NK-92 treated with Interleukin-12 subunit alpha and Interleukin-12 subunit beta, amount 100 ng/mL, for 24 hours (cell line): ENCODE measurements at places on chromosomes 1 and 21.

GRCh38 chr1:241292973-241293372 is 64.0 kb downstream of the RGS7 start:
- no peak for DNase-seq

- DNase-seq: no peak
Observed at GRCh38 chr1:180270530-180271271, 40.6 kb downstream of the LHX4 start.

- DNase-seq: no peak
Observed at GRCh38 chr1:17572264-17572985, 32.9 kb downstream of the ARHGEF10L start.

DNA sequence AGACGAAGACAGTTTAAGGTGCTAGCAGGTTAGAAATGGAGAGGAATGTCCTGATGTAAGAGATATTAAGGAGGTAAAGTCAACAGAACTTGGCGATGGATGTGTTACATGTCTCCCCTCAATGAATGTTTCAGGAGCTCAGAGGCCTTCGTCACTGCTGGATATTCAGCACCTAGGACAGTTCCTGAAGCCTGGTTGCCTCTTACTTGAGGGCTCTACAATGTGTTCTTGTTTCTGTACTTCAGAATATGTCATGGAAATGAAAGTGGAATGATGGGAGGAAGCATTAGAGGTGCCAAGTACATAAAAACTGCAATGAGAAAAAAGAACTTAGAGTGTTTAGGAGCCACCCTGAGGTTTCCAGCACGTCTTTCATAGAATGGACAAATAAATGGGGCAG is 17.7 kb downstream of the TNR start:
- DNase-seq: no peak

DNA sequence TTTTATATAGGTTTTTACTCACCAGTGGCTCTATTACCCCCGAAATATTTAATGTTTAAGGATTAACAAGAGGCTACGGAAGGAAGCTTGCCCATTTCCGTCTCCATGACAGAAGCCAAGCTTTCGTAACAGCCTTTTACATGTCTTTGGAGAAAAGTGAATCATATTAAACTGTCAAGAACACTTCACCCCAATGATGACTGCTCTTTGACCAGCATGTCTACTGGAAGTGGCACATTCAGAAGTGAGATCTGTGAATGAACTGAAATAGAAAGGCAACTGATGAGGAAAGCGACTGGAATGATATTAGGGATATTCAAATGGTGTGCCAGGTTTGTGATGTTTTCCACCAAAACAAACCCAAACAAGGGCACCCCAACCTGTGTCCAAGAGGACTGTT is 8.5 kb upstream of the PRDM15 start:
- DNase-seq: no peak

GRCh38 chr1:9628541-9629444 is 22.7 kb upstream of the PIK3CD start:
- peak; percentile 82 for DNase-seq

- DNase-seq: no peak
Observed at GRCh38 chr1:246878551-246878950, 53.2 kb downstream of the AHCTF1 start.

GRCh38 chr1:244326757-244327156 is 125.0 kb downstream of the ADSS2 start:
- DNase-seq: no peak

DNA sequence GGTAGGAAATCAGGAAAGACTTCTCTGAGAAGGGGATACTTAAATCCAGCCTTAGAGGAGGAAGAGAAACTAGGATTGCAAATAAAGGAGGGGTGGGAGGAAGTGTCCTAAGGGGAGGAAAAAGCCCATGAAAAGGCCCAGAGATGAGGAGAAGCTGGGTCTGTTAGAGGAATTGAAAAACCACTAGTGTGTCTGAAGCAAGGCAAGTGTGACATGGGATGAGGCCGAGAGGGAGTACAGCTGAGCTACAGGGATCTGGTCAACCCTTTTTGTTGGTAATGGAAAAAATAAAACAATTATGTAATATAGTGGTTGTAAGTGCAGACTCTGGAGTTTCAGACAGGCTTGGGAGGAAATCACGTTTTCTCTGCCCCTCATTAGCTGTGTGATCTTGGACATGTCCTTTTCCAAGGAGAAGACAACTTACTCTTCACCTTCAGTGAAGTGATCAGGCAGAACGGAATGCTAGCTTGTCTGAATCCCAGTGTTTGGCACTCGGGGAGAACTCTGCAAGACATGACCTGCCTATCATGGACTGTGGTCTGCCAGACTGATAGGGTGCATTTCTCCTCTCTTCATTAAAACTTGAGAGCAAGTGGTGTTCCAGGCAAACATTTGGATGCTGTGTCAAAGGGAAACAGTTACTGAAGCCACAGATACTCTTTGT is 7.4 kb upstream of the S100A10 start:
- DNase-seq: no peak

DNA sequence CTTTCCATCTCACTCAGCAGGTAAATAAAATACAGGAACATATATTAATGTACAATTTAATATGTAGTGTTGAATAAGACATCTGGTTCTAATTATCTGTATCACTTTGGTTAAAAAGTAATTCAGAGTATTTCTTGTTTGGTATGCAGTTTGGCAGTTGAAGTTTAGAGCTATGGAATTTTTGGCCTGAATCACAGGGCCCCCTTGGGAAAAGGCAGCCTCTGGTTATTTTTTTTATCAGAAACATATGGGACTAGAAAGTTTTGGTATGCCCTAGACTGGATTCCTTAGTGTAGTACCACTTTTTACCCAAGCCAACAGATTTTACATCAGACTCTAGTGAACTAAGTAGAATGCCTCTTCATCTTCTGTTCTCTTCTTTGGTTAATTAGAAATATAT is 26.4 kb downstream of the CNST start:
- no peak for DNase-seq

DNA sequence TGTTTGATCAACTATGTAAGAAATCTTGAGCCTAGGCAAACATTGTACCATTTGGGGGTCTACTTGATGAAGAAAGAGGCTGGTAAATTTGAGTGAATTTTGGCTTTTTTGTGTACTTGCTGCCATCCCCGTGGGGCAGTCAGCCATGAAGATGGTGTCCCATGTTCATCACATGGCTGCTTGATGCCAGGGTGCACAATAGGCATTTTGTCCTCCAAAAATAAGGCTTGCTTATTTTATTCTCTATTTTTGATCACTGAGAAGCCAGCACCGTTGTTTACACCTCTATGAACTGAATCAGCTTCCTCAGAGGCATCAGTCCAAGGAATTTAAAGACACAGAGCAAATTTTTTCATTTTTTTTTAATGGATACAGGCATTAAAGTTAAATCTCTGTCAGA is 1195.7 kb downstream of the AMY1C start:
- DNase-seq: no peak

- no peak for DNase-seq
Observed at GRCh38 chr1:115332813-115333608, 5.0 kb downstream of the NGF start.

DNA sequence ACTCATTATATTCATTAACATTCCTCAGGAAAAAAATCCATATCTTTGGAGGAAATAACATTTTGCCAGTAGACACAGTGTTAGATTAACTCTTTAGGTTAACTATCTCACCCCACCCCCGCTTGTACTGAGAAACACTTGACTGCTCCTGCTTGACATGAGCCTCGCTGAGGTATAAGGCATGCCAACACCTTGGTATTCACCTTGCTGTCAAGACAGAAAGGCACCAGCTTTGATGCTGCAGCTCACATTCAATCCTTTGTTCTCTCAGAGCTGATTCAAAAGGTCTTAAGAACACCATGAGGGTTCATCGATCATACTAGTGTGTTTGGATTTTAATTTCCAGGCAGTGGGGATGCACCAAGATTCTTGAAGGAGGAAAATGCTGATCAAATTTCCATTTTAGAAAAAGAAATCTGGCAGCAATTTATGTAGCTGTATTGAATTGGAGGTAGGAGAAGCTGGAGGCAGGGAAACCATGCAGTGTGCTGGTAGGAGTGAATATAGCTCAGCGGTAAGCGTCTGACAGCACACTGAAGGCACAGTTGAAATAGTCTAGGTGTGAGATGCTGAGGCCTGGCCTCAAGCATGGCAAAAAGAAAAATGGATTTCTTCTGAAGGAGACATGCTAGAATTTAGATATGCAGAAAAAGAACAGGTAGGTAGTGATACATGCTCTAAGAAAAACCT is 108.0 kb upstream of the ST6GALNAC5 start:
- DNase-seq: no peak

DNA sequence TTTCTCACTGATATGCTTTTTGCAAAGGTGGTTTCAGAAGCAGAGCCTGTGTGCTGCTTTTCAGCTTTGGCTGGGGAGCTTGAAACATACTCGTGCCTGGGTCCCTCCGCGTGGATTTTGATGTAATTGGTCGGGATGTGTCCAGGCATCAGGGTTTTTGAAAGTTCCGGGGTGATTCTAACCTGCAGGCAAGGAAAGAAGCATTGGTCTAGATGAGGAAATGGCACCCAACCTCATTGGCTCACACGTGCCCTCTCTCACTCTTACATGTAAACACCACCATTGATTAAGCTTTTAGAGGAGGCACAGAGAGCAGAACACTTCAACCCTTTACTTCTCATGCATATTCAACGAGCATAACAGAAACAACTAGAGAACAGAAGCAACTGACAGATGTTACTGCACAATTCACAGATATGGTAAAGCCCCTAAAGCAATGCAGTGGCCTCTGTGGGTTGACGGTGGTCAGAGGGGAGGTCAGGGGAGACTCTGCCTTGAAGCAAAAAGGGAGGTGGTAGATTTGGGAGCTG is 112.1 kb downstream of the TLR5 start:
- DNase-seq: no peak

DNA sequence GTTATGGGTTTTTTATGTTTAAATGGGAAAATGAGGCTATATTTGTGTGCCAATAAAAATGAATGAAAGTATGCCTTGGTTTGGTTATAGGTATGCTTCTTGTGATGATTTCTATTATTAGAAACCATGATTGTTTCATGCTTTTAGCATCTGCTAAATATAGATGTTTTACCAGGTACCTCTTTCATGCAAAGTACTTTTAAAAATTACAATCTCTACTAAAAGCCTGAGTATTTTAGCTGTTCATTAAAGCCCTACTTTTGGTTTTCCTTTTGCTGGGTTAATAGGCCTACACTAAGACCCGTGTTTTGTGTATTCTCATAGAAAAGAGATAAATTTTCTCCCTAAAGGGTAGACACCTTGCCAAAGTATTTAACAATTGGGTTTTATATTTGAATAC is 32.0 kb downstream of the MTF2 start:
- no peak for DNase-seq

- no peak for DNase-seq
Observed at GRCh38 chr21:27807596-27807995, 840.7 kb upstream of the ADAMTS5 start.

DNA sequence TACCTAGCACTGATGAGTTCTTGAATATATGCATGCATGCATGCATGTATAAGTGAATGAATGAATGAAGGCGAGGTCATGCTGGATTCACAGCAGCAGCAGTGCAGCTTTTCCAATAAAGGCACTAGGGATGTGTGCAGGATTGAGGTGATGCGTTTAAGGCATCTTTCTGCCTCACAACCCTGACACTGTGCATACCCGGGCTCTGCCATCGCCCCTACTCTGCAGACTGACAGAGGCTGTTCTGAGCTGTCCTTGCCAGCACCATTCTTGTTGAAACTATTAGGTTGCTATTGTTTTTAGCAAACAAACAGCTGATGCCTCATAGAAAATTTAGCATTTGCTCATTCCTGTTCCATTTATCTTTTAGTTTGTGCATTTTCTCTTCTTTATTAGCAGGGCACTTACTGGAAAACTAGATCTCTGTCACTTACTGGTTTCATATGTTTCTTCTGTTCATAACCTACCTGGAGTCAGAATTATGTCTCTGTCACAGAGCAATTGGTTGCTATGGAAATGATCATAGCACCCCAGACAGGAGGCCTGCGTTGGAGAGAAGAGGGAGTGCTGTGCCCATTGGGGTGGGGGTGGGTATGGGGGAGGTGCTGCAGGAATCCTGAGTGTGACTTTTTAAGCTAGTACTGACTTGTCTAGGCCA is 79.0 kb downstream of the CD58 start:
- no peak for DNase-seq

DNA sequence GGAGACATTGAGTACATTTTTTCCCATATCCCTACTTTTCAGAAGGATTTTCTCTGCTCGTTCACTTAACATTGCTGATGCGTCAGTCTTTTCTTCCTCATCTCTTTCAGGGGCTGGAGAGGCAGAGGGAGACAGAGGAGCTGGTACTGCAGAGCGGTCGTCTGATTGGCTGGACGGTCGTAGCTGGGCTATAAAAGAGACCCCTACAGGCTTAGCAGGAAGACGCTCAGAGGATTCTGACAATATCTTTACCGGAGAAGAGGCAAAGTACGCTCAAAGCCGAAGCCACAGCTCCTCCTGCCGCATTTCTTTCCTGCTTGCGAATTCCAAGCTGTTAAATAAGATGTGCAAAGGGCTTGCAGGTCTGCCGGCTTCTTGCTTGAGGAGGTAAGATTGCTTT is at the start of gene RGS4:
Gene RGS4 (plus strand): TSS at position 220 of the 400 bp plus-strand sequence. CDS start 124 bp downstream, at position 344.
- no peak for DNase-seq

GRCh38 chr1:233998891-233999290 is 94.4 kb downstream of the SLC35F3 start:
- no peak for DNase-seq
